ENCODE measurements at places on chromosomes 6 and 20. TPM values are rescaled to one million over a fixed set of nuclear protein-coding genes. Genes with fewer than 3 reads are reported as not detected.
A peak's percentile ranks its signal among the peaks of the same experiment; 100 is the strongest.

DNA sequence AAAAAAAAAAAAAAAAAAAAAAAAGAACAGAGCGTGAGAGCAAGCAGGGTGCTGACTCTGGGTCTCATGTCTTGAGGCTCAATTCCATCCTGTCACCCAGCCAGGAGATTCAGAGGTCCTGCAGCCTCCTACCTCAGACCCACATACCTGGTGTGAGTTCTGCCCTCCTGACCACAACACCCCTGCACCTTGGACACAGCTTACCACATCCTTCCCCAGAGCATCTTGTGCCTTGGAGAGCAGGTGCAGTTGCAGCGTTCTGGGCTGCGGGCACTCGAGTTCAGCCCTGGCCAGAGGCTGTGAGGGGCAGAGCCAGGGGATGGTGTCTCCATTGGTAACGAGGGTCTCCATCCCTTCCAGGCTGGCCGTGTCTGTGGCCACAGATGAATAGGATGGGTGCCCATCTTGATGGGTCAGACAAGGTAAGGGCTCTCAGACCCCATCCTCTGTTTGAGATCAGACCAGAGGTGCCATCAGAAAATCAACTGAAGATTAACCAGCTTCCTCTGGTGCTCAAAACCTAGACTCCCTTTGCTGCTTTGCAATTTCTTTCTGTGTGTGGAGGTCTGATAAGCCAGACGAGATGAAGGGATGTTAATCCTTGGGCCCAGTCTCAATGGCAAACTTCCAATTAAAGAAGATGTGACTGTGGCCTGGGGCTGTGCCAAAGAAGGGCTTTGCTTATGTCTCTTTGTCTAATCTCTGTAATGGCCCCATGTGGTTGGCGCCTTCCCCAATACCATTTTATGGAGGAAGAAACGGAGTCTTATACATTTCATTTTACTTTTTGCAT is 14.7 kb upstream of the ZNF831 start:
- H3K27me3 ChIP-seq = peaks cover 3% of the 10 kb centered on the region
- H3K36me3 ChIP-seq = no peaks in the 10 kb centered on the region
- H3K4me3 ChIP-seq = no peak overlapping the region

GRCh38 chr20:30281584-30282197 is 975.8 kb upstream of the DEFB115 start:
- peaks cover 17% of the 10 kb centered on the region for H3K36me3 ChIP-seq
- no peaks in the 10 kb centered on the region for H3K27me3 ChIP-seq
- H3K27ac ChIP-seq = no peak overlapping the region
- DNase-seq = no peak
- no peak overlapping the region for H3K4me3 ChIP-seq

GRCh38 chr6:5752391-5752680 is 254.4 kb downstream of the NRN1 start:
- H3K27ac ChIP-seq = peak overlapping the region; percentile 90
- H3K36me3 ChIP-seq = peaks cover 30% of the 10 kb centered on the region
- H3K27me3 ChIP-seq = no peaks in the 10 kb centered on the region

Gene PLG
- total RNA-seq = 0.30 TPM

Gene UST
- 5.5 TPM for total RNA-seq
